ENCODE measurements at places on chromosomes 3 and 15.

- DNase-seq = no peak
These were observed 157.3 kb downstream of the WNT5A start for GRCh38 chr3:55329849-55330248.

GRCh38 chr3:112643621-112644240, 2.8 kb upstream of the CCDC80 start:
- no peak for DNase-seq

DNA sequence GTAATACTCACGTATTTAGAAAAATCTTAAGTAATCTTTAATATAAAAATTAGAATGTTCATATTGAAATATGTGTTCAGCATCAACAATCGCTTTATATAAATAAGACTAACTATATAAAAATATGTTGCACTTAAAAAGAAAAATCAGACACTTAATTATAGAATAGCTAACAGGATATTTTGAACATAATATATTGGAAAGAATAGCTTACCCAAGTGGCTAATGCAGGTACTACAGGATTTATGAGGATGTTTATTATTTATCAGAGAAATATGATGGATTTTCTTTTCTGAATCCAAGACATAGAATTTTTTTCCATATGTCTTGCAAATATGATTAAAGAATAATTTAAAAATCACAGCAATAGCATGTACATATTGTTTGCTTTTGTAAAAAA, 567.9 kb upstream of the GBE1 start:
- no peak for DNase-seq

DNA sequence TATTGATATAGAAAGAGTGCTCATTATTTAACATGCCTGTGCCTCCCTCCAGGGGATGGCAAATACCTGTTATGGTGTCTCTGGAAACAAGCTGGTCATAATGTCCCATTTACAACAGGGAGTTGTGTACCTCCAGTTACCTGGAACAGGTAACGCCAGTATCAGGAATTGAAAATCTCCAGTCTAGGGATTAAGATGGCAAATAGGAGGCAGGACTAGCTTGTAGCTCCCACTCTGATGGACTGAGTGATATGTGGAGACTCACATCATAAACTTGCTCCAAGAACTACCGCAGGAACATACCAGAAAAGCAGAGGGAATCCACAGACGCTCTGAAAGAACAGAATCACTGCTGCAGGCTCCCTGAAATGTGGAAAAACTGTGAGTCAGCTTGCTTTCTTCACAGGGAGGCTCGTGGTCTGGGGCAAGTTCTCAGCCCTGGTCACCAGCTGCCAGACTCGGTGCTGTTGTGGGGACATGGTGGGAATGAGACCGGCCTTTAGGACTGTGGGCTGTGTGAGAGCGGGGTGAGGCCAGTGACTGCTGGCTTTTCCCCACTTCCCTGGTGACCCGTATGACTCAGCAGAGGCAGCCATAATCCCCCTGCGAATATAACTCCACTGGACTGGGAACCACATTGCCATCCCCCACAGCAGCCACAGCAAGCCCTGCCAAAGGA, 97.4 kb downstream of the KCNAB1 start:
- no peak for DNase-seq

GRCh38 chr3:63642488-63642887, 10.0 kb upstream of the SNTN start:
- DNase-seq = no peak

DNA sequence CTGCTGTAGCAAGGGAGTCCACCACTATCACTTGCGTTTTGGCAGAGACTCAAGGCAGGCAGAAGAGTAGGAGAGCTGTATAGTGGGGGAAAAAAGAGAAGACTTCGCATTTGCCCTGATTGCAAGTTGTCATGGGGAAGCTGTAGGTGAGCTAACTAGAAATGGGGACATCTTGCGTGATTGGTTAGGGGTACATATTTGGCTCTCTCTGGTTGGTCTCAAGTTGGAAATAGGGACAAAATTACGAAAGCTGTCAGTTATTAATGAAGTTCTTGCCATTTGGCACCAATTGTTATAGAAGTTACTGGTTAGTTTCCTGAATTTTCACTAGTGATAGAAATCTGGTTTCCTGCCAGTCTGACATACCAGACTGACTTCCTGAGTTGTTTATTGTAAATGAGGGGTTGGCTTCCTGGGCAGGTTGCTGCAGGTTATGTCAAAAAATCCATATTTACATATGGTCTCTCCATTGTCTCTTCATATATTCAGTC, 8.2 kb upstream of the SENP7 start:
- no peak for DNase-seq

- no peak for DNase-seq
These were observed 262.5 kb downstream of the CGGBP1 start for GRCh38 chr3:87796137-87796842.
